Activated B cell treated with CpG ODN at 0.5 μM for 24 hours (primary cell): ENCODE measurements at places on chromosomes 3 and 15. TPM values are rescaled to one million over a fixed set of nuclear protein-coding genes. Genes with fewer than 3 reads are reported as not detected.

ACKR2 gene
- total RNA-seq, result 0.22 and 0.76 TPM in 2 replicates

RETNLB gene
- not detected in 2 replicates for total RNA-seq

WNT5A gene
- total RNA-seq, result not detected in 2 replicates

PLA2G4E gene
- not detected in 2 replicates for total RNA-seq

NTRK3 gene
- not detected in 2 replicates for total RNA-seq

CADPS gene
- 0.05 TPM in 1 of 2 replicates, not detected in the other for total RNA-seq

DNA sequence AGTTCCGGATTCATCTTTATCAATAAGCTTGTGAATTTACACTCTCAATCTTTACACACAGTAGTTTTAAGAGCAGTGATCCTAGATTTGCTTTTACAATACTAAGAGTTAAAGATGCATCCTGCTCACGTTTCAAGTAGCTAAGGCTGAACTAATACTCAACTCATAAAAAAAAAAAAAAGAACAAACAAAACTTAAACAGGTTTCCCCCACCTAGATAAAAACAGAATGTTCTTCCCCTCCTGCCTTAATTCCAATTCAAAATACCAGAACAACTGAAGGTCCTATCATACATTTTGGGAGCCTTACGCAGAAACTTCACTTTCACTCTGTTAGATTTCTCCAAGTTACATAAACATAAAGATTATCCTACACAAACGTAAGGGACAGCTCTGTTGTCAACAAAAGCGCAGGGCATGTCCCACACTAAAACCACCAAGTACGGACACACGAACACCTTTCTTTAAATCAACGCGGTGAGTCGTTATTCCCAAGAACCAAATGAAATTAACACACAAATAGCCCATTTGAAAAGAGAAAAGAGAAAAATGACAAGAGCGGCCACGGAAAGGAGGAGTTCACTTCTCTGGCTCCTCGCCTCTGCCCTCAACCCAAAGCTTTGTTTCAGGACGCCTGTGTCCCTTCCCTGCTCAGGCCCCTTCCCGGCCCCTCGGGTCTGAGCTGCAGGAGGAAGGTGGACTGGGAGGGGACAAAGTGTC lies 941 bp downstream of the CBLB start:
- no peaks in the 10 kb centered on the region for H3K27me3 ChIP-seq
- H3K4me3 ChIP-seq, result peak overlapping the region; percentile 100
- H3K4me1 ChIP-seq, result peaks cover 57% of the 10 kb centered on the region
- DNase-seq, result no peak

GRCh38 chr3:61053781-61054496 lies 197.3 kb downstream of the FHIT start:
- no peaks in the 10 kb centered on the region for H3K36me3 ChIP-seq
- DNase-seq, result no peak
- no peak overlapping the region for H3K4me3 ChIP-seq
- H3K27ac ChIP-seq, result no peak overlapping the region

GRCh38 chr3:131494706-131495105 lies 8.1 kb downstream of the MRPL3 start:
- H3K27me3 ChIP-seq, result no peaks in the 10 kb centered on the region
- H3K4me1 ChIP-seq, result peaks cover 2% of the 10 kb centered on the region
- no peak for DNase-seq
- H3K27ac ChIP-seq, result no peak overlapping the region

- H3K27me3 ChIP-seq, result no peaks in the 10 kb centered on the region
- H3K4me1 ChIP-seq, result peaks cover 16% of the 10 kb centered on the region
- H3K27ac ChIP-seq, result peak overlapping the region; percentile 7
- H3K36me3 ChIP-seq, result no peaks in the 10 kb centered on the region
- H3K4me3 ChIP-seq, result no peak overlapping the region
- DNase-seq, result no peak
Observed at GRCh38 chr3:111311709-111312235, 230.2 kb upstream of the CD96 start.

DNA sequence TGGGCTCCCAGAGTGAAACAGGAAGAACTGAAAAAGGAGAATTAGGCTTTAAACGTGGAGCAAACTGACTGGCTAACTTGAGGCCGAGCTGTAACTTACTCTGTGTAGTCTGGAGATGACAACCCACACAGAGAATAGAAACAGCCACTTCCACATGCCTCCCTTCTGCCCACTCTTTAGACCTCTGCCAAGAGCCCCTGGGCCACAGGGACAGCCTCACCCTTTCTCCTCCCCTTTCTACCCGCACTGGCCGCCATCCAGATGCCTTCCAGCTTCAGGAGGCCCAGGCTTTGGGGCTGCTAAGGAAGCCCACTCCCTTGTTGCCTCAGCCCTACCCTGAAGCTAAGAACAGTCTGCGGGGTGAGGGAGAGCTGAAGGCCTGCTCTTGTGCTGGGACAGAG lies 6.8 kb downstream of the ARHGAP31 start:
- H3K4me3 ChIP-seq, result no peak overlapping the region
- no peak overlapping the region for H3K27ac ChIP-seq
- peaks cover 8% of the 10 kb centered on the region for H3K36me3 ChIP-seq
- no peaks in the 10 kb centered on the region for H3K27me3 ChIP-seq

DNA sequence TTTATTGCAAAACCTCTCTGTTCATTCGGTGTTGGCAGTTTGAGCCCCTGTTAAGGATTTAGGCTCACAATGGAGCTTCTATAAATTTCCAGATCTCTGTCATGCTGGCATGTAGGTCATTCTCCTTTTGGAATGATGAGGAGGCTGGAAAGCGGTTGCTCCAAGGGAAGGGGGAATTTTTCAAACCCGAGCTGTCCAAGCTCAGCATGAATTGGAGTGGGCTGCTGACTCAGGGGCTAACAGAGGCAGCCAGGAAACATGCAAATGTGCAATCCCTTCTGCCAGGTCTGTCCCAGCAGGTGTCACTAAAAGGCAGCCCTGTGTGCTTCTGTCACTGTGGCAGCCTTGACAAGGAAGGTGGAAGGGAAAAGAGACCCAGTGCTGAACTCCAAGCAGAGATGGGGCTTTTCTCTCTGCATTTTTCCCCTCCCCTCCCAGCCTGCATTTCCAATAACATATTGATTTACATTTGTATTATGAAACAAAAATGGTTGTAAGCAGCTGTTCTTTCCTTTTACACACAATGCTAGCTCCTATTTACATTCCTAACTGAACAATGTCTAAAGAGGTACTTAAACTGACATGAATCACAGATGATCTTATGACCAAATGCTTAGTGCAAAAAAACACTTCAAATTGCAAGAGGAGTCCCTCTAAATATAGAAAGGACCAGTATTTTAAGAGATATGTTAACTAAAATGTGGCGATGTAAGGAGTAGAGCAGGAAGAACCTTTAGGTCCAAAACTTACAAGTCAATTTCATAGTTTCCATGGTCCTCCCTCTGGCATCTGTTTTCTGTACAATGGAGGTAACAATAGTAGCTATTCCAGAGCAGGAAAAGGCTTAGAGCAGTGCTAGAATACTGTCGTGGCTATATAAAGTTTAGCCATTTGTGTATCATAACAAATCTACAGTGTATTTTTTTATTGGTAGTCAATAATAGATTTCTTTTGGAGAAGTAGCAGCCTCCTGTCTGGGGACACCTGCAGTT lies 84.5 kb upstream of the ATP10A start:
- H3K4me3 ChIP-seq, result no peak overlapping the region
- H3K27me3 ChIP-seq, result no peaks in the 10 kb centered on the region
- DNase-seq, result no peak

GRCh38 chr15:59801649-59802048 lies 112.5 kb upstream of the BNIP2 start:
- DNase-seq, result no peak
- H3K4me3 ChIP-seq, result no peak overlapping the region
- no peak overlapping the region for H3K27ac ChIP-seq
- no peaks in the 10 kb centered on the region for H3K36me3 ChIP-seq

DNA sequence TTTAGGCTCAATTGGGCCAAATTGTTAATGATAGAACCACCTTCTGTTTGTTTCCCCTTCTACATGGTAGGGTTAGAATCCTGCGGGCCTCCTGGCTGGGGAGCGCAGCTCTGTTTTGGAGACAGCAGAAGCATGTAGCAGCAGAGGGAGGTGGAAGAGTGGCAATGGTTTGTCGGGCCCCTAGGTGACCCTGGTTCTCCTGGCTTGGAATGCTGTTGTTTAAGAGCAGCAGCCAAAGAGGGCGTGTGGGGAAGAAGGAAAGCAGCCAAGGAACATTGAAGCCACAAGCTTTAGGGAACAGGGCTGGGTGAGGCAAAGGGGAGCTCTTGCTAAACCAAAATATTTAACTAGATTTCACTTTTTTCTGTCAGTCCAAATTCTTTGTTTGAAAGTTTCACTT lies 213.7 kb upstream of the NR2E3 start:
- H3K4me1 ChIP-seq, result no peaks in the 10 kb centered on the region
- peaks cover 1% of the 10 kb centered on the region for H3K27me3 ChIP-seq
- no peak overlapping the region for H3K27ac ChIP-seq
- no peak overlapping the region for H3K4me3 ChIP-seq

GRCh38 chr3:44993471-44994205 lies 17.6 kb downstream of the EXOSC7 start:
- H3K4me1 ChIP-seq, result peaks cover 5% of the 10 kb centered on the region
- no peak overlapping the region for H3K4me3 ChIP-seq
- no peak overlapping the region for H3K27ac ChIP-seq
- DNase-seq, result no peak
- no peaks in the 10 kb centered on the region for H3K27me3 ChIP-seq
- peaks cover 90% of the 10 kb centered on the region for H3K36me3 ChIP-seq

- no peak overlapping the region for H3K27ac ChIP-seq
- H3K4me1 ChIP-seq, result no peaks in the 10 kb centered on the region
- no peak overlapping the region for H3K4me3 ChIP-seq
- no peak for DNase-seq
Observed at GRCh38 chr3:162799910-162800309, 1303.3 kb downstream of the OTOL1 start.

DNA sequence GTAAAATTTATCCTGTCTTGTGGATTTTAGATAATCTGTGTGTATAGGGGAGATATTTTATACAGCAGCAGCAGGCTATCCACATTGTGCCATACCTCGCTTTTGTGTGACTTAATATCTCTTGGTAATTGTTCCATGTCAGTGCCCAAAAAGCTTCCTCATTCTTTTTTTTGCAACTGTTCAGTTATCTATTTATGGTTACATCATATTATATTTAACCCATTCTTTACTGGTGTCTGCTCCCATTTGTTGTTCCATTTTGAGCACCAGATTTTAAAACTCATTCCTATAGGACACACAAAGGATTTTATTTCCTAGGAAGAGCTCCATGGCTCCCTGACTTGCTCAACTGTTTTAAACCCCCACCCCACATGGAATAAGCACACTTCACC lies 86.3 kb upstream of the RASGRP1 start:
- H3K4me1 ChIP-seq, result peaks cover 60% of the 10 kb centered on the region
- H3K36me3 ChIP-seq, result no peaks in the 10 kb centered on the region
- H3K4me3 ChIP-seq, result peak overlapping the region; percentile 72
- no peaks in the 10 kb centered on the region for H3K27me3 ChIP-seq
- H3K27ac ChIP-seq, result peak overlapping the region; percentile 89

DNA sequence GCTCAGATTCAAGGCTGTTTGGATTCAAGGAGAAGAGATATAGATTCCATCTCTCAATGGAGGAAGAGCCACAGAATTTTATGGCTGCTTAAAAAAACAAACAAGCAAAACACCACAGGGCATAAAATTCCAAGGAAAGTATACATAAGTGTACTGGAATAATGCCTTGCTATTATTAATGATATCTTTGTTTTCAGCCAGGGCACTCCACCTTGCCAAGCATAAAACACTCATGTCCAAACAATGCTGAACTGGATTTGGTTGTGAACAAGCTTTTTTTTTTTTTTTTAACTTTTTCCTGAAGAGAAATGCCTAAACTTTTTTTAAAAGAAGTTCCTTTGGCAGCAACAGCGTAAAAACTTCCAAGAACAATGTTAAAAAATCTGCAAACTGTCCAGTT lies 4.8 kb upstream of the CLSTN2 start:
- no peak overlapping the region for H3K27ac ChIP-seq
- H3K36me3 ChIP-seq, result no peaks in the 10 kb centered on the region
- DNase-seq, result no peak
- H3K4me3 ChIP-seq, result no peak overlapping the region
- H3K4me1 ChIP-seq, result peaks cover 2% of the 10 kb centered on the region

- DNase-seq, result no peak
- H3K27ac ChIP-seq, result no peak overlapping the region
- no peak overlapping the region for H3K4me3 ChIP-seq
- H3K36me3 ChIP-seq, result no peaks in the 10 kb centered on the region
- H3K27me3 ChIP-seq, result no peaks in the 10 kb centered on the region
- H3K4me1 ChIP-seq, result no peaks in the 10 kb centered on the region
Observed at GRCh38 chr3:98874602-98875249, 26.8 kb downstream of the DCBLD2 start.

GRCh38 chr3:197468866-197469382 lies 86.8 kb downstream of the BDH1 start:
- no peak for DNase-seq
- no peak overlapping the region for H3K4me3 ChIP-seq
- H3K4me1 ChIP-seq, result no peaks in the 10 kb centered on the region

- H3K27ac ChIP-seq, result no peak overlapping the region
- H3K36me3 ChIP-seq, result no peaks in the 10 kb centered on the region
- H3K4me3 ChIP-seq, result no peak overlapping the region
Observed at GRCh38 chr3:72535772-72536171, 312.5 kb downstream of the SHQ1 start.

DNA sequence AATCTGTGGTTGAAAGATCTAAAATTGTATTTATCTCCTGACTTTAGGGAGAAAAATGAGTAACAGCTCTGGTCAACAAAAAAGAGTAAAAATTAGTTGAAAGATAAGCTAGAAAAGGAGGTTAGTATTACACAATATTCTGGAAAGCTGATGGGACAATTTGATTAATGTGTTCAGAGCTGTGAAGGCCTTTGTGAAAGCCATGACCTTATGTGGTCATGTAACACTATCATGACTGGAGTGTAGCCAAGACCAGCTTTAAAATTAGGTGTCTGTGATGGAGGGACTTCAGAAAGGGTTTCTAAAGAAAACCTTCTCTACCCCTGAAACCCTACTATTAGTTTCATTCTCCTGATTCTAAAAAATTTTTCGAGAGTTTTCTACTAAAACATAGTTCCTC lies 127.2 kb downstream of the NFKBIZ start:
- H3K27ac ChIP-seq, result no peak overlapping the region
- H3K4me3 ChIP-seq, result peak overlapping the region; percentile 11
- H3K4me1 ChIP-seq, result peaks cover 32% of the 10 kb centered on the region
- DNase-seq, result no peak
- H3K36me3 ChIP-seq, result no peaks in the 10 kb centered on the region
- no peaks in the 10 kb centered on the region for H3K27me3 ChIP-seq

GRCh38 chr3:139953131-139953910 lies 18.3 kb downstream of the CLSTN2 start:
- no peaks in the 10 kb centered on the region for H3K36me3 ChIP-seq
- DNase-seq, result no peak
- H3K27ac ChIP-seq, result no peak overlapping the region
- H3K4me3 ChIP-seq, result no peak overlapping the region
- H3K27me3 ChIP-seq, result peaks cover 2% of the 10 kb centered on the region

GRCh38 chr3:116552246-116552645 lies 107.0 kb upstream of the LSAMP start:
- H3K36me3 ChIP-seq, result no peaks in the 10 kb centered on the region
- H3K27ac ChIP-seq, result no peak overlapping the region
- H3K27me3 ChIP-seq, result no peaks in the 10 kb centered on the region
- no peak for DNase-seq
- H3K4me3 ChIP-seq, result no peak overlapping the region
